ENCODE measurements at places on chromosomes 16 and 17. TPM values are rescaled to one million over a fixed set of nuclear protein-coding genes. Genes with fewer than 3 reads are reported as not detected.

Gene PRSS36
- 0.38 TPM for total RNA-seq

Gene KRT40
- total RNA-seq = not detected

Gene CD300E
- 0.18 TPM for total RNA-seq

Gene MYH8
- not detected for total RNA-seq

Gene KRT24
- total RNA-seq = 38.1 TPM

Gene TBC1D3H
- not detected for total RNA-seq

DNA sequence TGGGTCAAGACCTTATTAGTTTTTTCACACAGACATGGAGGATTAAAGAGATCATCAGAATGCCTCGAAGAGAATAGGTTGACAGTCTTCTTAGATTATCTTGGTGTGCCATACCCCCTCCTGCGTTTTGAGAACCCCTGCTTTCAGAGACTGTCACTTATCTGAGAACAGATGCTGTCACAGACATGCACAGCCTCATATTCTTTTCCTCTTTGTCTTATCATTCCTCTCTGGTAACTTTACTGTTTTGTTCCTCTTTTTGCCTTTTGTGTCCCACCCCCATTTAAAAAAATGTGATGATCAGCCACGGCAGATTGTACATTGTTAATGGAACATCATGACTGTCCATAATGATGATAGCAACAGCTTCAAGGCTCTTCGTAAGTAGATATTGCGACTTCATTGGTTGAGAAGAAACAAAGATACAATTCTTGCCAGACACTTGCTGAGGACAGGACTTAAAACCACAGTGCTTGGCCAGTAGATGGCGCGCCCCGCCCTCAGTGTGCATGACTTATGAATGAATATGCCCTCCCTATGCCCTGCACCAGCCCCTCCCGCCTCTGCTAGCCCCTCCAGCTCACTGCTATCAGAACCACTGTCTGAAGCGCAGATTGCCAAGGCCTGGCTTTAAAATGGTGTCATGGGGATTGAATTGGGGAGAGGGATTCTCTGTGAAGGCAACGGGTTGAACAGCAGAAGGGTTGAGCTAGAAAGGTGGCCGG is 2.6 kb upstream of the PITPNC1 start:
- DNase-seq = no peak

- DNase-seq = no peak
Observed at GRCh38 chr17:3993493-3994220, 29.4 kb upstream of the ATP2A3 start.

DNA sequence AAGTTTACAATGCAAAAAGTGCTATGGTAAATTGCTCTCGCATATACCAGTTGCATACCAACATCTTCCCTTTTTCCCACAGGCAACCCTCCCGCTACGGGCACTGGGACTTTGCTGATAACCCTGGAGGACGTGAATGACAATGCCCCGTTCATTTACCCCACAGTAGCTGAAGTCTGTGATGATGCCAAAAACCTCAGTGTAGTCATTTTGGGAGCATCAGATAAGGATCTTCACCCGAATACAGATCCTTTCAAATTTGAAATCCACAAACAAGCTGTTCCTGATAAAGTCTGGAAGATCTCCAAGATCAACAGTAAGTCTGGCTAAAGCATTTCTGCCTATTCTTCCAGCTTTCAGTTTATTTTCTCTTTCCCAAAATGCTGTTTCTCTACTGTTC is 27.9 kb upstream of the HSBP1 start:
- no peak for DNase-seq

- no peak for DNase-seq
Observed at GRCh38 chr16:10611825-10612342, 31.5 kb upstream of the EMP2 start.

DNA sequence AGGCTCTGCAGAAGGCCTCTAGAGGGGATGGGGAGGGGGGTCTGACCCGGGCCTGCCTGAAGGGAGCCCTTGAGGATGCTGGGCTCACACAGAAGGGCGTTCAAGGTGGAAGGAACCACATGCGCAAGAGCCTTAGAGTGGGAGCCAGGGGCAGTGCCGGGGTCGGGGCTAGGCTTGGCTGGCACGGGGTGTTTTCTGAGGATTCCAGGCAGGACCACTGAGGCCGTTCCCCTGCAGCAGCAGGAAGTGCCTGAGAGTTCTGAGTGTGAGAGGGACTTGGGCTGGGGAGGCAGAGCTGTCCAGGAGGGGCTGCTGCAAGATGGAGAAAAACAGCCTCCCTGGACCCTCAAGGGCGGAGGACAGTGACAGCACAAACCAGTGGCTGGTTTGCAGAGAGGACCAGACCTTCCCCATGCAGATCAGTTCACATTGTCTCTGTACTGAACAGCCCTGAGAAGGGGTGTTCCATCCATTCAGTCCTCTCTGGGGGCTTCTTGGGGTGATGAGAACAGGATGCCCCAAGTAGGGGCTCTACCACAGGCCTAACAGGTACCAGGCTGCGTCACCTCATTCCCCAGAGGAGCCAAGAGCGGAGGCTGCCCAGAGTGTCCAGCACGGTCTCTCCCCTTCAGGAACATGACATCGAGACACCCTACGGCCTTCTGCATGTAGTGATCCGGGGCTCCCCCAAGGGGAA is 3.4 kb downstream of the NDRG4 start:
- no peak for DNase-seq

DNA sequence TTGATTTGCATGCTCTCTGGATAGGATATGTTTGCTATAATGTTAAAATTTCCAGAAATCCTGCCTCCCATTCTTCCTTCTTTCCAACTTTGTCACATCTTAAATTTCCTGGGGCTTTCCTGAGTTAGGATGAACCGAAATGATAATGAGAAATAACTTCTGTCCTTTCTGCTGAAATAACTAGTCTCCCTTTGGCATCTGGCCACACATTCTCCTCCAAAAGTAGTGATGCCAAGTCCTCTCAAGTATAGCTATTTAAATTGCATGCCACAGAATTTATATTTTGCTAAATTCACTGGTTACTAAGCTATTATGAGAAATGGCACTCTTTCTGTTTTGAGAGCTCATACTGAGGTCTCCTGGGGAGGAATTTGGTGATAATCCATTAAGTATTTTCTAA is 30.6 kb downstream of the FAM20A start:
- DNase-seq = no peak

DNA sequence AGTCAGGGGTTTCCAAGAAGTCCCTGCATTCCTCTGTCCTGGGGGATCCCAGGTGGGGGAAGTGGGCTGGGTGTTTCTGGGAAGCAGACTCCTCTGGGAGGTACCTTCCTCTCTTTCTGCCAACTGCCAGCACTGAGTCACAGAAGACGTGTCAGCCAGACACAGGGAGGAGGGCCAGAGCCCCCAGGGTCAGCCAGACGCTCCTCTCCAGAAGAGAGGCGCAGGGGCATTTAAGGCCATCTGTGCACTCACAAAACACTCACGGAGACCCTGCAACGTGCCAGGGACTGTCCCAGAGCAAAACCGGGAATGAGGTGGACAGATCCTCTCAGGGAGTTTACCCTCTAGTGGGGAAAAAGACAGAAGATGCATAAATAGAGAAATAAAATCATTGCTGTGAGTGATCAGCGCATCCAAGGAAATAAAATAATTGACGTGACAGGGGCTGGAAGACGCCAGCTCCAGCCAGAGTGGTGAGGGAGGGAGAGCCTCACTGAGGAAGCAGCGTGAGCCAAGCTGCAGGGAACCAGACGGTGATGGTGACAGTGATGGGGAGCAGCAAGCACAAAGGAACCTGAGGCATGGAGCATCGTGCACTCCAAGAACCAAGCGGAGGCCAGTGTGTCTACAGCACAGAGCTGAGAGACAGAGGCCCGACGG is 105.4 kb downstream of the ZNF423 start:
- DNase-seq = no peak

- DNase-seq = no peak
Observed at GRCh38 chr16:51569203-51569931, 418.3 kb upstream of the SALL1 start.

DNA sequence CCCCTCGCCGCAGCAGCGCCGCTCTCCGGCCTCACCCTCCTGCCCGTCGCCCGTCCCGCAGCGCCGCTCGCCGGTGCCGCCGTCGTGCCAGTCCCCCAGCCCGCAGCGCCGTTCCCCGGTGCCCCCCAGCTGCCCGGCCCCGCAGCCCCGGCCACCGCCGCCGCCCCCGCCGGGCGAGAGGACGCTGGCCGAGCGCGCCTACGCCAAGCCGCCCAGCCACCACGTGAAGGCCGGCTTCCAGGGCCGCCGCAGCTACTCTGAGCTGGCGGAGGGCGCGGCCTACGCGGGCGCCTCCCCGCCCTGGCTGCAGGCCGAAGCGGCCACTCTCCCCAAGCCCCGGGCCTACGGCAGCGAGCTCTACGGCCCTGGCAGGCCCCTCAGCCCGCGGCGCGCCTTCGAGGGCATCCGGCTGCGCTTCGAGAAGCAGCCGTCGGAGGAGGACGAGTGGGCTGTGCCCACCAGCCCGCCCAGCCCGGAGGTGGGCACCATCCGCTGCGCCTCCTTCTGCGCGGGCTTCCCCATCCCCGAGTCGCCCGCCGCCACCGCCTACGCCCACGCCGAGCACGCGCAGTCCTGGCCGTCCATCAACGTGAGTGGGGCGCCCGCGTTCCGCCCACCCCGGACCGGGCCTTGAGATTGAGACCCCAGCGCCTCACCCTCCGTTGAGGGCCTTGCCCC is 15.0 kb downstream of the TBKBP1 start:
- DNase-seq = no peak

- DNase-seq = peak; percentile 80
Observed at GRCh38 chr16:88681709-88682451, 4.4 kb downstream of the SNAI3 start.

- no peak for DNase-seq
Observed at GRCh38 chr17:48330421-48330820, 99.6 kb downstream of the SKAP1 start.

GRCh38 chr17:17598003-17598402 is 6.5 kb upstream of the PEMT start:
- no peak for DNase-seq

GRCh38 chr17:8753976-8754440 is 4.3 kb downstream of the SPDYE4 start:
- DNase-seq = no peak

DNA sequence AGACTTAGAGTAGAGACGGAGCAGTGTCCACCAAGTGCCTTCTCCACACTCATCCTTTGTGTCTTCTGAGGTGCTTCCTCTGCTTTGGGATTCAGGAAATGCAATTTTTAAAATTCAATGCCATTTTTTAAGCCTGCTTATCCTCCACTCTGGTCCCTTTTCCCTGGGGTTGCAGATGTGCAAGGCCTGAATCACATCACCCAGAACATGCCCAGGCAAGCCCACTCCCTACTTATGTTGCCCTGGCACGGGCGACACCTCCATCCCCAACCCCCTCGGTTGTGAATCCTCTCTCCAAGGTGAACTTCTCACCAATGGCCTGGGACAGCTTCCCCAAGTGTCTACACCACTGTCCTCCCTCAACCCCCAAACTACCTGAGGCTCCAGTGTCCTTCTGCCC is 116.2 kb downstream of the C17orf67 start:
- no peak for DNase-seq

GRCh38 chr17:81601525-81602120 is 35.3 kb downstream of the NPLOC4 start:
- DNase-seq = no peak

GRCh38 chr16:3780570-3780969 is 63.2 kb upstream of the TRAP1 start:
- DNase-seq = no peak

GRCh38 chr16:60432472-60432871 is 1603.8 kb downstream of the CDH8 start:
- no peak for DNase-seq

GRCh38 chr16:1117176-1117900 is 21.3 kb upstream of the C1QTNF8 start:
- DNase-seq = no peak

- no peak for DNase-seq
Observed at GRCh38 chr17:18064053-18064452, 23.7 kb upstream of the DRG2 start.
